ENCODE measurements at places on chromosomes 4 and X.

DNA sequence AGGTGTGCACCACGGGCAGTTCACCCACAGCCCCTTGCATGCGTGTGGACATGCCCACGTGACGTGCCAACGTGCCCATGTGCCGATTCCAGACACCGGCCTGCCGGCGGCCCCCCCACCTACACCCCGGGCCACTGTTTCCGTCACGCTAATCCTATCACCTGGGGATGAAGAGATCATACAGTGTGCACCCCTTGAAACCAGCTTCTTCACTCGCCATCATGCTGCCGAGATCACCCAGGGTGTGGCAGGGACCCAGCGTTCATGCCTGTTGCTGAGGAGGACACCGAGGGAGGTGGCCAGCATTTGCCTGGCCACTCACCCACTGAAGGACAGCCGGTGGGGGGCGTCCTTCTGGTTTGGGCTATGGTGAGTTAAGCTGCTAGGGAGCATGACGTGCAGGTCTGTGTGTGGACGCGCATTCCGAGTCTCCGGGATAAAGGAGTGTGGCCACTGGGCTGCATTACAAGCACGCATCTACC, 14.1 kb downstream of the CTBP1 start:
- no peak for DNase-seq

- DNase-seq: no peak
These were observed 9.0 kb downstream of the CRMP1 start for GRCh38 chr4:5883916-5884315.

DNA sequence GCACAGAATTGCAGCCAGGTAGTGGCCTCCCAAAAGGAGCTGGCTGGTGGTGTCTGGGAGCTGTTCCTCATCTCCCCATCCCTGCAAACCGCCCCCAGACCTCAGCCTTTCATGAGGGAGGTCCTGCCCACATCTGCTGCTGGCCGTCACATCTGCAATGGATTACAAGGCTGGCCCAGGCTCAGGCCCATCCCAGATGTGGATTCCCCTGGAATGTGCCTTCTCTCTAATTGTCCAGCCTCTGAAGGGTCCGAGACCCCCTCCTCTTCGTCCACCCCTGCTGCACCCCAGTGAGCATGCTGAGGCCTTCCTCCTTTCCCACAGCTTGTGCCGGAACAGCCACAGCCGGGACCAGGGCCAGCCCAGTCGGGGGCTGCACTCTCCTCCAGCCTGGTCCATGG, 115.0 kb upstream of the NALF2 start:
- no peak for DNase-seq

DNA sequence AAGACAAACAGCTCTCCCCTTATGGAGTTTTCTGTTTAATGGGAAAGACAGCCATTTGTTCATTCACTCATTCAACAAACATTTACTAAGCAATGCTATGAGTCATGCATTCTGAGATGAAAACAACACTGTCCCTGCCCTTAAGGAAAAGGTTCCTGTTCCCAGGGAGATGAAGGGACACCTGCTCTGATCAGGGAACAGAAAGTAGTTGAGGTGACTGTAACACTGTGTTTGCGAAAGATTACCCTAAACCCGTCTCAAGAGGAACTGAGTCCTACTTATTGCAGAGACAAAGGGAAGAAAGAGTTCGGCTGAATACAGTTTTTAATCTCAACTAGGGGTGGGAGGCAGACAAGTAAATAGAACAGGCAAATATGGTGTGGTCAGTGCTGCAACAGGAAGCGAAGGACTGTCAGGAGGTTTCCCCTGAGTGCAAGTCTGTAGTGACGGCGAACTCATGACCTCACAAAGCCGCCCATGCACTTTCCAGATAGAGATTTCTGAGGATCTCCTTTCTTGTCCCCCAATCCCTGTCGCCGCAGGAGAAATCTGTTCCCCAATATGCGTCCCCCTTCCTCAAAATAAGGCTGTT, 712 bp downstream of the STX18 start:
- DNase-seq: peak; percentile 20

DNA sequence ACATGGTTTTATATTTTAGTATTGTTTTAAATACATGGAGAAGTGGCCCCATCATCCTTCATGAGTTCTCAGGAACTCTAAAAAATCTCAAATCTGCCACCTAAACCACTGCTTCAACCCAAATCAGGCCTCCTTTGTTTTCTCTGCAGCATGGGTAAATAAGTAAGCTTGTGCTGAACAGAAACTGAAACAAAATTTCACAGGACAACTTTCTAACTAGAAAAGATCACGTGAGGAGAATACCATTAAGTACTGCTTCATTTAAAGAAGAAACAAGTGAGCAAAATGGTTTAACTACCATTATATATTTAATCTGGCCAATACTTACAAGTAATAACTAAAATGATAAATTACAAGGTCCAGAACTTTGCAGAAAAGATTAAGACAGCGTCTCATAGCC, 2.5 kb downstream of the ARAP2 start:
- DNase-seq: peak; percentile 81

- DNase-seq: no peak
These were observed 26.1 kb upstream of the CFAP299 start for GRCh38 chr4:80309294-80310004.

GRCh38 chr4:1988327-1988724, 20.4 kb downstream of the NELFA start:
- DNase-seq: no peak

DNA sequence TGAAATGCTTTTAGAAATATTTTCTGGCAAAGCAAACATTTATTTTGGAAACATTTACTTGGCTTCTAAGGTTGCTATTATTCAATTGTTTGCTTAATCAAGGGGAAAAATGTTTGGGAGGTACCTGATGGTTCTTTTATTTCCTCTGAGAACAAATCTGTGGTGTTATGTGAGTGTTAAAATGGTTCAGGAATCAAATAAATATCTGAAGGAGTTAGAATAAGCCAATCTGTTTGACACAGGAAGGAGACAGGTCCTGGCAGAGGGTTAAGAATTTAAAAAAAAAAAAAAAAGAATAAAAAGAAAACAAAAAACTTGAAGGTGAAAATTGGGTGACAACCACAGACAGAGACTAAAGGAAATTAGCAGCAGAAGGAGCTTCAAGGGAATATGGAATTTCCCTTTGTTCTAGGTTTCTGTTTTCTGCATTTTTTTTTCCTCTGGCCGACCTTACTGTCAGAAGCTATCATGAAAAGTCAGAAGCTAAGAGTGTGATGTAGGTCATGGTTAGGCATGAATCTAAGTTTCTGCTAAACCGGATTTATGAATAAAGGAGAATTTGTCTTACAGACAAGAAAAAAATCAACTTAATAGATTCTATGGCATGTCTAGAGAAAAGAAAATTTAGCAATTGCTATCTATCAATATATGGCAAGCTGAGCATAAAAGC, 78.6 kb upstream of the PNPLA4 start:
- DNase-seq: no peak

DNA sequence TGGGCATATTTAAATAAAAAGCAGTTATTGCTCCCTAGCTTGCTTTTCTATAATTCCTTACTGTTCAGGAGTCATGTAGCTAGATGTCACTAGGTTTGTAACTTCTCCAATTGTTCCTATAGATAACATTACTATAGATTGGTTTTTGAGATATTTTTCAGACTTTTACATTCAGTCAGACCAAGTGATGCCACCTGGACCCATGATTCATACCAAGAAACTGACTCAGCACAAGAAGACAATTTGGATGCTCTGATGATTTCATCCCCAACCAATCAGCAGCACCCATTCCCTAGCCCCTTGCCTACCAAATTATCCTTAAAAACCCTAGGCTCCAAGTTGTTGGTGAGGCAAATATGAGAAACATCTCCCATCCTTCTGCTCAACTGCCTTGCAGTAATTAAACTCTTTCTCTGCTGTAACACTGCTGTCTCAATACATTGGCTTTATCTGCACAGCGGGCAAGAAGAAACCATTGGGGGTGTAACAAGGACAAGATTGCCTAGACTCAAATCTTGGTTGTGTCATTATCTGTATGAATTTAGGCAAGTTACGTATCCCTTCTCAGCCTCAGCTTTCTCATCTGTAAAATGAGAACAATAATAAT, 11.8 kb upstream of the NEIL3 start:
- no peak for DNase-seq

DNA sequence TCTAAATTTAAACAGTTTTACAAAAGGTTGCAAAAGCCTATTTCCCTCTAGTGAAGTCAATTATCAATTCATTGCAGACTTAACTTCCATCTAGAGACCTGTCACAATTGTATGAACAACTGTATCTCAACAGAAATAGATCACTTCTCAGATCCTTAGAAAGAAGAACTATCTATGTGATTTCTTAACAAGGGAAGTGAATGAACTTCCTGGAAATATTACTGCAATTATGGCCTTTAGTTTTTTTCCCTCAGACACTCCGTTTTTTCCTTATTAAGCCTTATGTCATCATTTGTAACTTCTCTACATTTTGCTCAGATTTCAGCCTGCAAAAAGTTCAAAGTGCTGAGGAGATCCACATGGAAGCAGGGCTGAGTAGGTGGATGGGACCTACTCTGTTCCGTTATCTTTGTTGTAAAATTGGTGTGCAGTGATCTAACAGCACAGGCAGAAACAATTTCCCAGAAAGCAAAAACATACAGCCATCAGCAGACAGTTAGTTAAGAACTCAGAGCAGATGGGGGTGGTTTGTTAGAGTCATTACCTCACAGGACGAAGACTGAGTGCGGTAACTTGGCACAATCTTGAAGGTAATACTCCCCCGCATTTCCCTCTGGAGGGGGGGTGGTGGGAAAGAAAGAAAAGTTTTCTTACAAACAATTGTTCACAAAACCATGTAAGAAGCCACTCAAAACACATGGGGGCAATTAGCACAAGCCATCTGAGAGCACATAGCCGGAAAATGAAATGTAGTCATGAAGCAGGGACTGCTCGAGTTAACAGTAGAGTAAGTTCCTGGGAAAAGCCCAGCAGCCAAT, 112.3 kb downstream of the NYX start:
- peak; percentile 53 for DNase-seq

- DNase-seq: no peak
These were observed 119.5 kb upstream of the SCML1 start for GRCh38 chrX:17617806-17618205.

DNA sequence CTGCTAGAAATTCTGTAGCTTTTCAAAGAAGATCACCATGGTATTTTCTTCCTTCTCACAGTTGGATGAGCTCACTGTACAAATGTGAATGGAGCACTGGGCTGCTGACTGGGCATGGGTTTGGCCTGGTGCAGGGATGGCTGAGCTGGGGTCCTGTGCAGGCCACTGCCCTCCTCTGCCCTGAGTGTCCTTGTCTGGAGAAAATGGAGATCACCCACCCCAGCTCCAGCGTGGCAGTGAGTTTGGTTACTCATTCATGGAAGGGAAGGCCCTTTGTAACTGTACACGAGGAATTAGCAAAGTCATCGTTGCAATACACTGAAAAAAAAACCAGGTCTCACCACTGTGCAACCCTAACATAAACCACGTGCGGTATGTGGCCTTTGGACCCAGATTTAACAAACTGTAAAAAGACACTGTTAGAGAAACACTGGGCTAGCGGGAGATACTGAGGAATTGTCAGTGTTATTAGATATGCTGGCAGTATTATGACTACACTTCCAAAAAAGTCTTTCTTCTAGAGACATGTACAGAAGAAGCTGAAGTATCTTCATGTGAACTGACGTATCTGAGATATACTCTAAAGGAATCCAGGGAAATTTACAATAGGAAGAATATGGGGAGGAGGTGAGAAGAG, 16.1 kb upstream of the TBC1D14 start:
- no peak for DNase-seq

- peak; percentile 58 for DNase-seq
These were observed 50.0 kb downstream of the COX18 start for GRCh38 chr4:73019462-73020047.

DNA sequence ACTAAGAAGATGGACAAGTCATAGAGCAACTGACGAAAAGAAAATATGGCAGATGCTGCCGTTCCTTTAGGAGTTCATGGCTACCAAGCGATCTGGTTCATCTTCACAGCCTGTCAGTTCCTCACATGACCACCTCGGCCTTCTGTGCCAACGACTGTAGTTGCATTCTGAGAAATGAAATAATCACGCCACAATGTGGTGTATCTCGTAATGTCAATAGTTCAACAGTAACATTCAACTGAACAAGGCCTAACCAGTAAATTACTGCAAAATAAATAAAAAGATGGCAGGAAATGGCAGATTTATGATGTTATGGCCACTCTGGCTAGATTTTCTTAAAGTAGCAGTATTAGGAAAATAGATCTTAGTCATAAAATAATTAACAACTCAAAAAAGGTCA, 4.4 kb downstream of the GPRIN3 start:
- DNase-seq: peak; percentile 87

DNA sequence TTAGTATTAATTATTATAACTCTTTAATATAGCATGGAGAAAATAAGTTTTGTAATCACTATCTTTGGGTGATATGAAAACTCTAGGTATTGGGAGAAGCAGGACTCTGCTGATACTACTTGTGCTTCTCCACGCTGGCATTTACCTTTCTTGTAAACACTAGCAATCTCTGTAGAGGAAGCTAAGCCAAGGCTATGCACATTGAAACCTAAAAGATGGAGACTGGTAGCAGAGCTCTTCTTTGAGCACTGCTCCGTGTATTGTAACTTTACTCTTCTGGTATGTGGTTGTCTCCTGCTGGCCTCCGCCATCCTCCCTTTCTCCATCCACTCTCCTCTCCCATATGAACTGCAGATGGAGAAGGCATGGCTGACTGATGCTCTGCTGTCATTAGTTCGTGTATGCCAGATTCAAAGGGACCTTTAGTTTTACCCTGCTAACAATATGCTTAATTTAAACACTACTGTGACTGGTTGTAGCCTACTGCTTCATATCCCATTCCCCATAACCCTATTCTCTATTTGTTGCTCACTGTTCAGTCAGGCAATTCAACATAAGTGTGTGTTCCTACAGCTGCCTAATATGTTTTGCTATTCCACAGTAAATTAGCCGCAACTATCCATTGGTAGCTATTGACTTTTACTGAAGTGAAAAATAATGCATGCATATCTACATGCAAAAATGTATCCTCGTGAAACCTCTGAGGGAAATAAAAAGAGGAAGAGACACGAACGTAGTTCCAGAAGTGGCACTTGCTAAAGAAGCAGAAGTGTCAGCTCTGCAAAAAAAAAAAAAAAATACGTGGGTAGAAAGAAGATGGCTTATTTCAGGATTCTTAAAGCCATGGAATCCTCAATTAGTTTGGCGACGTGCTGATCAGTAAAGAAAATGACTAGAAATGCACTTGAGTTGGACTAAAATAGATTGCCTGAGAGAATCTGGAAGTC, 55.6 kb upstream of the CCSER1 start:
- DNase-seq: no peak

- DNase-seq: no peak
These were observed 129.5 kb downstream of the LARP7 start for GRCh38 chr4:112766422-112766821.

DNA sequence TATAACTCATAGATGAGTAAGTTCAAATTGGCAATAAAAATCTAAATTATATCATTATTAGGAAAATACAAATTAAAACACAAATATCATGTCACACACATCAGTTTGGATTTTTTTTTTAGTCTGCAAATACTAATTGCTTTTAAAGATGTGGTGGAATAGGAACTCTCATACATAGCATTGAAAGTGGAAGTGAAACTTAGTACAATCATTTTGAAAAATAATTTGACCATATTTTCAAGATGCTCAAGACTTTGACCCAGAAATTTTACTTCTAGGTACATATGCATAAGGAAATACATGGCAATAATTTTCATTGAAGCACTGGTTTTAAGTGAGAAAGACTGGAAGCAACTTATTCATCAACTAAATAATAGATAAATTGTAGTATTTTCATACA, 147.5 kb upstream of the SMIM31 start:
- no peak for DNase-seq

All from CD4-positive, alpha-beta T cell treated with Interleukin-4 for 4 hours (primary cell).